Transverse colon (tissue), 4 donors: ENCODE measurements at places on chromosomes 4 and X. TPM values are rescaled to one million over a fixed set of nuclear protein-coding genes. Genes with fewer than 3 reads are reported as not detected.

GRCh38 chr4:101229116-101229515, 118.2 kb downstream of the PPP3CA start:
- DNase-seq: no peak

DNA sequence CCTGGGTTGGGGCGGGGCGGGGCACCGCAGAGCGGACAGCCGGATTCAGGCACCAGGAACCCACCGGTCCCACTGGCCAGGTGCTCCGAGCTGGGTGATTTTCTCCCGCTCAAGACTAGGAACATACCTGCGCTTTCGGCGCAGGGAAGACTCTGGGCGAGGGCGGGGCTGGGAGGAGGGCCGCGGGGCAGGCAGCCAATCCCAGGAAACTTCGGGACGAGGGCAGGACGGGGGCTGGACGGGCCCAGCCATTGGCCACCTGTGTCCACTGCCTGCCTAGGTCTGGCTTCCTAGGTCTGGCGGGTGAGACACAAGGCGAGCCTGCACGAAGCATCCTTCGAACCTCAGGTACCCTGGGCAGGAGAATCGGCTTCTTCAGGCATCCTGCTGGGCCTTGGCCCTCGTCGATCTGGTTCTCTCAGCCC, 274 bp upstream of the ERVMER34-1 start:
- peak; percentile 62 for DNase-seq

DNA sequence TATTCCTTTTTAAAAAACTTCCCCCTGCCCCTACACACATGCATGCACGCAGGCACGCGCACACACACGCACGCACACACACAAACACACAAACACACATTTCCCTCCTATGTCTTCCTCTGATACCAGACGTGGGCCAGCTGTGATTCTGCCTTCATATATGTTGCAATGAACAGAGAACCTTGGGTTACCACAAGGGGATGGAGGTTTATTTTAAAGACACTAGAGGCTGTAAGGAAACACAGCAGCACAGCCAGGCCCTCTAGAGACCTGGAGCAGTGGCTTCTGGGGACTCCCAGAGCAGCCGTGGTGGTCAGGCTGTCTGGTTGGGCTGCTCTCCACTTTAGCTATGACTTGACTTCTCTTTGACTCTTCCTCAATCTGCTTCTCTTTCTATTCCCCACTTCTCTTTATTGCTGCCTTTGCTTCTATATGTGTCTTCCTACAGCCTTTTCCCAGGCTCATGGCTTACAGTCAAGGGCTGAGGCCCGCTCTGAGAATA, 3.2 kb upstream of the TLR10 start:
- DNase-seq: no peak

GRCh38 chr4:1579901-1580691, 104.0 kb downstream of the FAM53A start:
- peak; percentile 91 for DNase-seq

DNA sequence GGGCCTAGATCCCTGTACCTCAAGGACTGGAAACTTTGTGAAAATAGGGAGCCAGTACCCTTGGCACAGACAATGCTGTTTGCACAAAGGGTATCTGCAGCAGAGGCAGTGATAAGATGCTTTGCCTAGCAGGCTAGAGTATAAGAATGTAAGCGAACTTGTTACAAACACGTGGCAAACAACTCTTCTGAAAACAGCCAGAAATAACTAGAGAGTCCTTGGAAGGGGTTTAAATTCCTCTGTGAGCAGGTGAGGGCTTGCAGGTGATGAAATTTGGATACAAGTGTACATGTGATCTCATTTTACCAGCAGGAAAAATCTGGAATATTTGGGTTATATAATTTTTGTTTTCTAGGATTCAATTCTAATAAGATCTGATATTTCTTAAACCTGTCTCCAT, 18.6 kb upstream of the ACSL4 start:
- DNase-seq: no peak

DNA sequence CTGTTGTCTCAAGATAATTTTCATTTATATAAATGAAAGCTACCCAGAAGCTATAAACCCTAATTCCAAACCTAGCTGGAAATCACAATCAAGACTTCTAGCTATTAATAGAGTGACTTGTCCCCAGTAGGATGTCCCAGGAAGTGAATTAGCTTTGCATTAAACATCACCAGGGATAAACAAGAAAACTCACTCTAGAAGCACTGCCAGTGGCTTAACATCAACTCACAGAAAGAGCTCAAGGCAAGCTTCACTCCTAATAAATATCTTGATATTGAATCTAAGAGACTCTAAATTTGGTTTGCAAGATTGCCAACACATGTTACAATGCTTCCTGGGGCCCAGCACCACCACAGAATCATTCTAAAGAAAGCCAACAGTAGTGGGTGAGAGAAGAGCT, 468.7 kb upstream of the FAM241A start:
- DNase-seq: no peak

- no peak for DNase-seq
These were observed 117.4 kb downstream of the TMA16 start for GRCh38 chr4:163611784-163612445.

DNA sequence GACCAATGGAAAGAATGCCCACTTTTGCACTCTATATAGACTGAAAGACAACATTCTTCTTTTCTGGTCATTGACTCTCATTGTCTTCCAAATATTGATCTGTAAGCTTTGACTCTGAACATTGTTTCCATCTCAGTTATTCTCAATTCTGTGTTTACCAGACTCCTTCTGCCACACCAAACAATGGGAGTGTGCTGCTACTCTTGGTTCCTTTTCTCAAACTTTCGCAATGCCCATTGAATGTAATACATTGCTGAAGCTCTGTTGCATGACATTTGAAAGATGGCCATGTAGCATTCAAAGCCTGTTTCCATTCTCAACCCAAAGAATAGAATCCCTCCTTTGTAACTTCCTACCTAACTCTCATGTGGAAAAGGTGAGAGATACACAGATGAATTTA, 136.2 kb downstream of the BTC start:
- DNase-seq: no peak

- DNase-seq: no peak
These were observed 11.8 kb upstream of the PDGFC start for GRCh38 chr4:156983366-156983765.

GRCh38 chr4:124762956-124763355, 50.4 kb upstream of the ANKRD50 start:
- no peak for DNase-seq

- no peak for DNase-seq
These were observed 138.0 kb upstream of the PJA1 start for GRCh38 chrX:69303231-69303630.

- peak; percentile 36 for DNase-seq
These were observed 32.7 kb downstream of the ELF2 start for GRCh38 chr4:139144161-139144859.

DNA sequence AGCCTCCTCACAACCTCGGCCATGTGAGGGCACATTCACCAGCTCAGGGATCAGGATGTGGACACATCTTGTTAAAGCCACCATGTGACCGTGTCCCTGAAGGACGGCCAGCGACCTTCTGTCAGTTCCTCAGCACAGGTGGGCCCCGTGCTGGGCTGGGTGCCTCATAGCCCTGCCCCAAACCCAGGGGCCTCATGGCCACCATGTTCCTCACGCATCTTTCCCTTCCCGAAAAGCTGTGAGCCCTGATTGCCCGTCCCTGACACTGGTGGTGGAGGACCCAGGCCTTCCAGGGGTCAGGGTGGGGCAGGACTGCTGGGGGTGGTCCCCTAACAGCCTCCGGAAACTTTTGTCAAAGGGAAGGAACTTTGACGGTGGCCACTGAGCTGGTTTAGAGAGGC, 60.1 kb upstream of the ADRA2C start:
- no peak for DNase-seq

DNA sequence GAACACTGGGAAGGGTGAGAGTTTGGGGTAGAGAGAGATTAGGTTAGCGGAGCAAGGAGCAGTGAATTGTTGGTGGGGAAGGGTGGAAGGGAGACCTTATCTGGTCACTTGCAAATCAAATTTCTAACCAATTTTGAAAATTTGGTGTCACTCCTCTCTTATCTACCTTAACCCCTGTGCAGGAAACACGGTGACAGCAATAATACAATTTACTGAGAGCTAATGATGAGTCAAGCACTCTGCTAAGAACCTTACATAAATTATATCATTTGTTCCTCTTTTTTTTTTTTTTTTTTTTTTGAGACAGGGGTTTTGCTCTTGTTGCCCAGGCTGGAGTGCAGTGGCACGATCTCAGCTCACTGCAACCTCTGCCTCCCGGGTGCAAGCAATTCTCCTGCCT, 116.4 kb downstream of the C4orf51 start:
- no peak for DNase-seq

GRCh38 chr4:5708449-5709206, at the start of gene EVC2:
TSS of gene EVC2 (minus strand) at chr4:5708559. CDS start at chr4:5708513, 46 bp downstream.
- peak; percentile 58 for DNase-seq

DNA sequence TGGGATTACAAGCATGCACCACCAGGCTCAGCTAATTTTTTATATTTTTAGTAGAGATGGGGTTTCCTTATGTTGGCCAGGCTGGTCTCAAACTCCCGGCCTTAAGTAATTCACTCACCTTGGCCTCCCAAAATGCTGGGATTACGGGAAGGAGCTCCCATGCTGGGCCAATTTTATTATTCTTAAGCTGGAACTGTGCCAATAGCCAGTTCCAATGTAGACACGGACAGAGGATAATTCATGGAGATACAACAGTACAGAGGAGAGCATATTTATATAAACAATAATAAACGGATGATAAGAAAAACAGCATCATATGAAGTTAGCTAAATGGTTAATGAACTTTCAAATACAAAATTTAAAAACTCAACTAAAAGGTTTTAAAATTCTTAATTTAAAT, 87.8 kb downstream of the PPA2 start:
- no peak for DNase-seq

DNA sequence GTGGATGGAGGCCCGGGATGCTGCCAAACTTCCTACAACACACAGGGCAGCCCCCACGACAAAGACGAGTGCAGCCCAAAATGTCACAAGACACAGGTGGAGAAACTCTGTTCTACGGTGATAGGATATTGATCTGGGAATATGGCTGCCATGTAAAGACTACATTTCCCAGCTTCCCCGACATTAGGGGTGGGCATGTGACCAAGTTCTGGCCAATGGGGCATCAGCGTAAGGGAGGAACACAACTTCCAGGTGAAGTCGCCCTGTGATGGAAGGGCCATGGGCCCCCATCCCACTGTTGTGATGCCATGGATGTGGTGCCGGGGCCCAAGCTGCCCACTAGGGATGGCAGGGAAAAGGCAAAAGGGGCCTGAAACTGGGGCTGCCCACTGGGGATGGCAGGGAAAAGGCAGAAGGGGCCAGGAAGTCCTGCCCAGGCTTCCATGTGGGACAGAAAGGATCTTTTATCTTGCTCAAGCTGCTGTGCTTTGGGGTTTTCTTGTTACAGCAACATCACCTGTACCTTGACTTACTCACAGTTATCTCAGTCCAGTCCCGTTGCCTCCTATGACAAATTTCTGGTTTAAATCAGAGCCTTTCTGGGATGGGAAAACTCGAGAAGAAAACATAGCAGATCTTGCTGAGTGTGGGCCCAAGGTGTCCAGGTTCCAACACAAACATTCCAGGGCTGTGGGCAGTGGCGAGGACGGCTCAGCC, 9.7 kb upstream of the ADRA2C start:
- DNase-seq: no peak

DNA sequence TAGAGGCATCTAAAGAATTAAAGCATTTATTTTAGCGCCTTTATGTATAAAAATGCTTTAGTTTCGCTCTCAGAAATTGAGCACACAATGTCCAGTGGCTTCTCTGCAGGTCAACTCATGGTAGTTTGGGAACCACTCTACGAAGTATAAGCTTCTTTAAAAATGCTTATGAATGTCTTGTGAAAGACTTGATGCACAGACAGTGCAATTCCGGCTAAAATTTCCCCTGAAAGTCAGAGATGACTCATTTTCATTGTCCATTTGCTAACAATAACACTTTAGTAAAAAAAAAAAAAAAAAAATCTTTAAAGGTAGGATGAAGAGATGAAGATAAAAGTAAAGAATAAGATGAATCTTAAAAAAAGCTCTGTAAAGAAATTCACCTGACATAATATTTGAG, 117.2 kb downstream of the PDHA2 start:
- no peak for DNase-seq

DNA sequence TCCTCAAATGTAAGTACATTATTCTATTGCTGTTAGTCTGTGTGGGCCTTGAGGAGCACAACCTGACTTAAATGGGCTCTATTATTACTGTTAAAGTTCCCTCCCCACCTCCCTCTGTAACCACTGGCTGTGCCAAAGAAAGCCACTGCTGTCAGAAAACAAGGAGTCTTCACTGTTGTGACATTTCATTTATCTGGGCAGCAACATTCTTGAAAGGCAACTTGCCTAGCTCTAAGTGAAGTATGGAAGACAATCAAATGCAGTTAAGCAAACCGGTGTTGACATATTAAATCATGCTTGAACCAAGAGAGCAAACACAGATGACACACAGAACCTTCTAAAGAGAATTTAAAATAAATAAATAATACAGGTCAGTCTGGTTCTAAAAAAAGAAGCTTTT, 81.0 kb downstream of the EPHA5 start:
- DNase-seq: no peak

DNA sequence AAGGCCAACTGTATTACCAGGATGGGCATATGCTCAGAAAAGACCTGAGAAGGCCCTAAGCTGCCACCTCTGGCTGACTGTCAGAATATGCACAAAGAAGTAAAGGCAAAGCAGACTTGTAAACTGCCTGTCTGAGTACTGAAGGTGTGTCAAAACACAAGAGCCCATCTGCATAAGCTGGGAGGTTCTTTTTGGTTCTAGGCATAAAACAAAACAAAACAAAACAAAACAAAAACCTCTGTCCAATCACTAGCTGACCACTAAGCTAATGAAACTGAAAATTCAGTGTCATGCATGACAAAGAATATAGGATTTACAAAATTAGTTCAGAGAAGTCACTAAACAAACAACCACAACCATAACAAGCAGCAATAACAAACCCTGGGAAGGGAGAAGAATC, 20.6 kb downstream of the SH3D19 start:
- no peak for DNase-seq

GRCh38 chr4:176302283-176303275, 17.2 kb upstream of the SPCS3 start:
- no peak for DNase-seq

- DNase-seq: no peak
These were observed 4.0 kb downstream of the TRPC5 start for GRCh38 chrX:112078606-112079005.

DNA sequence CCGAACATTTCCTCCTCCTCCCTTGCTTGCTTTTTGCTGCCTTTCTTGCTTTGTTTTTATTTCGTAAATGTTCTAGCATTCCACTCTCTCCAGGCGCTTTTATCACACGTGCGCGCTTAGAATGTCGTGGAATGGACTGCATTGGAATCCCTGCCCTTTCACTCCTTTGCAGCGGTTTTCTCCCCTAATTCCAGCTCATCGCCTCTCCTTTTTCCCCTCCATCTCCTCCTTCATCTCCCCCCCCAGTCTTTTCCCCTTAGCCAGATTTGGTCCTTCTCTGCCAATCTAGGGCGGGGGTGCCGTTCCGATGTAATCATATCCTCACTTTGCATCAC, 579 bp downstream of the OGT start:
- no peak for DNase-seq

- no peak for DNase-seq
These were observed 45.2 kb downstream of the PHKA2 start for GRCh38 chrX:18938710-18939109.

GRCh38 chr4:27081675-27082586, 221.3 kb downstream of the STIM2 start:
- no peak for DNase-seq

GRCh38 chr4:143437937-143438336, 75.6 kb upstream of the SMARCA5 start:
- no peak for DNase-seq

Gene NHS
- 7.1 TPM for total RNA-seq

Gene FREM3
- not detected for total RNA-seq

Gene IL2
- not detected for total RNA-seq

Gene GABRG1
- total RNA-seq: not detected

Gene MAGEC3
- not detected for total RNA-seq

Gene BMPR1B
- total RNA-seq: 3.2 TPM

Gene ALPK1
- total RNA-seq: 45.1 TPM

Gene FAM9B
- not detected for total RNA-seq

Gene PRDM5
- total RNA-seq: 6.4 TPM
